ENCODE measurements at places on chromosomes 1 and 21.
A peak's percentile ranks its signal among the peaks of the same experiment; 100 is the strongest.

DNA sequence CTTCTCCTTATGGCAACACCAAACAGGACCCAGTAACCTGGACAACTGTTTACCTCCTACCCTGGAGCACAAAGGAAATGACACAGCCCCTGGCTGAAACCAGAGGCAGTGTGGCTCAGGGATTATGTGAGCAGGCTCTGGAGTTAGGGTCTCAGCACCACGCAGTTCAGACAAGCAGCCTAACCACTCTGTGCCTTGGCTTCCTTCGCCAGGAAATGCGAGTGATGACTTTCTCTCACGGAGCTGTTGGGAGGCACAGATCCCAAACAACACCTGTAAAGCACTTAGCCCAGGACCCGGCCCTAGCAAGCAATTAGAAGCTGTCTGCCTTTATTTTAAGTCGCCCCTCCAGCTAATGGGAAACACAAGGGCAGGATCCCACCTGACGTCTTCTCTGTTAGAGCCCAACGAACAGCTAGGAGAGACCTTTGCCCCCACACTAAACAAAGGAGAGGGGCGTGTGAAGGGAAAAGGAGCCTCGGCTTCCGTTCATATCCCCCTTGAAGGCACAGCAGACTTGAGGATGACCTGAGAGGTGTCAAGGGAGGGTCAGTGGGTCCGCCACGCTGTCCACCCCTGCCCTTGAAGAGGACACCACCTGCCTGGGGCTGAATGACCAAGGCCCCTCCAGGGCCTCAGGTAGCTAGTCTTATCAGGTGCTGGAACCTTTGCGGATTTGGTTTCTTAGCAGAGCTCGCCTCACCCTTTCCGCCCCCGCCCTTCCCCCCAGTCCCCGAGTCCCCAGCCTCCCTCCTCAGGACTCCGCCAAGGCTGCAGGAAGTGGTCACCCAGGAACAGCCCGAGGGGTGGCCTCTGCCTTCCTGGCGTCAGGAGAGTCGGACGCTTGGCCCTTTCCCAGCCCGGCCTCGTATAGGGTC lies 860 bp downstream of the TMEM63A start:
- DNase-seq = peak; percentile 51

DNA sequence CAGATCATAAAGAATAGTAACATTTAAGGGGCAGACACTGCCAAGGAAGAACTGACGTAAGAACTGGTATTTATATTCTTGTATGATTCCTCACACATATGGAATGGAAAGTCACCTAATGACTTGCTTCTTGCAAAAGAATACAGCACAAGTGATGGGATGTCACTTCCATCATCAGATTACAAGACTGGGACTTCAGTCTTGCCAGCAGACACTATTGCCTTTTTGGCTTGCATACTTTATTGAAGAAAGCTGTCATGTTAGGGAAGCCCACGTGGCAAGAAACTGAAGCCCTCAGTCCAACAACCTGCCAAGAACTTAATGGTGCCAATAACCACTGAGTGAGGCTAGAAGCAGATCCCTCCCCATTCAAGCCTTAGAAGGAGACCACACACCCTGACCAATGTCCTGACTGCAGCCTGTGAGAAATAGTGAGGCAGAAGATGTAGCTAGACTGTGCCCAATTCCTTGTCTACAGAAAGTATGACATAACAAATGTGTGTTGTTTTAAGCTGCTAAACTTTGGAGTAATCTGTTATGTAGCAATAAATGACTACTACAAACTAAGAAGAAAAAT lies 12.0 kb downstream of the EGLN1 start:
- peak; percentile 36 for DNase-seq

DNA sequence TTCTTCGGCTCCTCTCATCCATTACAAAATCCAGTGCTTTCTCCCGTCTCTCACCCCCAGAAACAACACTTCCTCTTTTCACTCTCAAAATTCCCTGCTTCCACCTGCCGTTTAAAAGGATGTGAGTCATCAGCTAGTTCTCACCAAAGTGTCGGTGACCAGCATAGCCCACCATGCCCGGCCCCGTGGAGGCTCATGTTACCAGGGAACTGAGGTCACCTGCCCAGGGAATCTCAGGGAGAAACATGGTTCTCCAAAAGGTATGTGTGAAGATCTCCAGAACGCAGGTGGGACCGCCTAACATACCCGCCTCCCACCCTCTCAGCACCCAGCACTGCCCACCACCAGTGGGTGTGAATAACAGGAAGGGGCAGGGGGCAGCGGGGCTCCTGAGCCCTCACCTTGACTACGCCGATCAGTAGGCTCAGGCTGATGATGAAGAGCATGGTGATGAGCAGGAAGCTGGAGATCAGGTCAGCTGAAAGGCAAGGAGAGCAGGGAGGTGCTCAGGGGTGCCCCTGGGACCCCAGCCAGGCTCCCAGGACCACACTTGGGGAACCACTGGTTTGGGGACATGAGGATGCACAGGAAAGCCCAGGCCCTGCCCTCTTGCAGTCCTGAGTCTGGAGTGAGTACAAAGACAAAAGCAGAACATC lies 16.2 kb downstream of the LAPTM5 start:
- peak; percentile 65 for DNase-seq

- no peak for DNase-seq
Measured at GRCh38 chr1:202171292-202172014, 11.1 kb upstream of the PTPN7 start.

DNA sequence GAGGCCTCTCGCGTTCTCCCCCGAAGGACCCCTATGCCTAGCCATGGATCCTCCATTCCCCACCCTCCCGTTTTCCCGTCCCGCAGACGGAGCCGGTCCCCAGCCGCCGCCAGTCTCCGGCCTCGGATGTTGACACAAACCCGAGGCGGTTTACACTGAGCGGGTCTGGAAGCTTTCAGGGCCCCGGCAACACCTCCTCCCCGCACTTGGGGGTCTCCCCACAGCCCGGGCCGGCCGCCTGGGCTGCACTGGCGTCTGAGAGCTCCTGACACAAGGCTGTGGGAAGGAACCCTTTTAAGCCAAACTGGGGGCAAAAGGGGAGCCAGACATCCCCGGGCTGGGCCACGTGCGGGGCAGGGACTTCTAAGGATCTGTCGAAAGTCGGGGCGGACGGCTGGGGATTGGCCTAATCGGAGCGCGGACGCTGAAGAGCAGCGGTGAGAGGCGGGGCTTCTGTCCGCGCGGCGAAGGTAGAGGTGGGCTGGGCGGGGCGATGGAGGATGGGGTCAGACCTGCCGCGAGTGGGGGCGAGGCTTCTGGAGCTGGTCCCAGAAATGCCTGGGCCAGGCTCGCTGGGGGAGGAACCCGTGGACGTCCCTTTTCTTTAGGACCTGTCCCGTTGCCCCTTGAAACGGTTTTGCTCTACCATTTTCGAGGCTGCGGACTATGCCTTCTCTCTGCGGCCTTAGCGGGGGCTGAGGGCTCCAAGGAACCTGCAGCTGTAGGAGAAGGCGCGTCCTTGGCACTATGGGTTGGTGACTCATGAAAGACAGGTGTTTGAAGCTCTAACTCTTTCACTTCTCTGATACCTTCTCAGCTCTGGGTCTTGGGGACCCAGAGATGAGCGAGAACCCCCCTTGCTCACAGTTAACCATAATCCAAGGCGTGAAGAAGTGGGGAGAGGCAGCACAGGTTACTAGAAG lies 1.2 kb upstream of the HPCAL4 start:
- DNase-seq = no peak

DNA sequence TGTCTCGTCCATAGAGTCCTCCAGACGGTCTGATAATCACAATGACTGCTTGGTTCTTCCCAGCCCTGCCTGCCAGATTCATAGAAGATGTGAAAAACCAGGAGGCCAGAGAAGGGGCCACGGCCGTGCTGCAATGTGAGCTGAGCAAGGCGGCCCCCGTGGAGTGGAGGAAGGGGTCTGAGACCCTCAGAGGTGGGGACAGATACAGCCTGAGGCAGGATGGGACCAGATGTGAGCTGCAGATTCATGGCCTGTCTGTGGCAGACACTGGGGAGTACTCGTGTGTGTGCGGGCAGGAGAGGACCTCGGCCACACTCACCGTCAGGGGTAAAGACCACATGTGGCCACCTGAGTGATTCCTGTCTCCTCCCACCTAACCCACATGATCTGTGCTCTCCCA lies 86.9 kb downstream of the OBSCN start:
- DNase-seq = no peak

DNA sequence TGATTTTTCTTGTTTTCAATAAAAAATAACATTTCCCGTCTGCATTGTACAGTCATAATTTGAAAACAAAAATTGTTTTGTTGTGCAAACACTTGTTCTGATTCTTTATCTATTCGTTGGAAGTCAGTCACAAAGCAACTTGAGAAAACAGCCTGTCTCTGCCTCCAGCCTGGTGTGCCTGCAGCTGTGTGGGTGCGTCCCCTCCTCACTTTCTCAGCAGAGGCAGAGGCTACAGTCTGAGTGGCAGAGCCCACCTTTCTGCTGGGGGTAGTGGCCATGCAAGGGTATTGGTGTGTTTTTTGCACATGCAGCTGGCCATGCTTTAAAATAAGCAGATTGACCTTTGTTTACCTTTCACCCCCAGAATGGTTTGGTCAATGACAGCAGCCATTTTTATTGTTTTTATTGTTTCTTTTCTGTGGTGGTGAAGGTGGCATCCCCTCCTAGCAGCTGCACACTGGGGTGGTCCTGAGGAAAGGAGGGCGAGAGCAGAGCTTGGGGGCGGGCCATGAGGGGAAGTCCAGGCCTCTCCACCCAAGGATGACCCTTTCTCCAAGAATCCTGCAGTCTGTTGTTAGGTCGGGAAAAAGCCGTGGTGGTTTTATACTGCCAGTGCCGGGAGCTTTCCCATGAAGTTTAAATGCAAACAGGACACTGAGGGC lies 159.6 kb downstream of the PCBP3 start:
- no peak for DNase-seq

- no peak for DNase-seq
Measured at GRCh38 chr1:22920734-22921451, 51.8 kb downstream of the LACTBL1 start.

GRCh38 chr1:171645553-171646248 lies 6.8 kb downstream of the MYOC start:
- no peak for DNase-seq

GRCh38 chr1:119442756-119443155 lies 27.8 kb downstream of the HSD3B2 start:
- no peak for DNase-seq

DNA sequence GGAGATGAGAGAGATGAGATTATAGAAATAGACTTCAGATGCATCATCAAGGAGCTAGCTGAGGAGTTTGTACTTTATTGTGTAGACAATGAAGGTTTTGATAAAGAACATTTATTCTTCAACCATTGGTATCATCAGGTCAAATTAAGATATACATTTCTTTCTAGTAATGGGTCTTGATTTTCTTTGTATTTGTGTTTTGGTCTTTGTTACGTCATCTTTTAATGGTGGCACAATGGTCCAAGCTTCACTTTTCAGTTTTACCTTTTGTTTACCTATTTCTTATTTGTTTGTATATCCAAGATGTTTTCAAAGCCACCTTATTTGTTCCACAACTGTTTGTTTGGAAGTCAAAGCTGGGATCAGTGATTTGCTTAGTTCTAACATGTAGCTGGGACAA lies 44.5 kb downstream of the PTGFR start:
- DNase-seq = no peak
